Naive thymus-derived CD4-positive, alpha-beta T cell (primary cell): ENCODE measurements at places on chromosomes 5 and 9. TPM values are rescaled to one million over a fixed set of nuclear protein-coding genes. Genes with fewer than 3 reads are reported as not detected.

CDO1 gene
- not detected for polyA plus RNA-seq

DNA sequence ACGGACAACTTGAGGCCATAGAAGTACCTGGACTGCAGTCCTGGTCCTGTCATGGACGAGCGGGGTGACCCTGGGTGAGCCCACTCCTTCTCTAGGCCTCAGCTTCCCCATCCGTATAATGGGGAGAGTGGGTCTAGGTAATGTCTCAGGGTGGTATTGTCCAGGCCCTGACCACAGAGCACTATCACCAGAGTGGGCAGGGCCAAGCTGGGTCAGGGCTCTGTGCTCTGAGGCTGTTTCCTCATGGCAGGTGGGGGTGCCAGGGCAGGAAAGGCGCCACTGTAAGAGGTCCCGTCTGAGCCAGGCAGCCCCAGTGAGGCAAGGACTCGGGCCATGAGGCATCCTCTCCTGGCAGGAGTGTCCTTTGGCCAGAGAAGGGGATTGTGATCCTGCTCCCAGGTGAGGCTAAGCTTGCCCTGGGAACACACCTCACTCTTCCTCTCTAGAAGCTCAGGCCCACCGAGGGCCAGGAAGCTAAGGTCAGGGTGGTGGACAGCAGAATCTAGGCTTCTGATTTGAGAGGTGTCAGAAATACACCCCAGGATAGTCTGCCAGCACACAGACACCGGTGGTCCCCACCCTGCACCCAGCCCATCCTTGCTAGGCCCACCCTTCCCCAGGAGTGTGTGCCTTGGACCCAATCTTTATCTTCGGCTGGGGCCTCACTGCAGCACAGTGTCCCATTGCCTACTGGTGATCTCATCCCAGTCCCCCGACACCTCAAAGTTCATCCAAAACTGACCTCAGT, 1.5 kb upstream of the MYOZ3 start:
- no peak for DNase-seq

GDA gene
- not detected for polyA plus RNA-seq

GRCh38 chr5:126363658-126364057, 59.6 kb upstream of the GRAMD2B start:
- no peak for DNase-seq

GRCh38 chr5:59107692-59108091, 524.8 kb downstream of the RAB3C start:
- DNase-seq: no peak

DNA sequence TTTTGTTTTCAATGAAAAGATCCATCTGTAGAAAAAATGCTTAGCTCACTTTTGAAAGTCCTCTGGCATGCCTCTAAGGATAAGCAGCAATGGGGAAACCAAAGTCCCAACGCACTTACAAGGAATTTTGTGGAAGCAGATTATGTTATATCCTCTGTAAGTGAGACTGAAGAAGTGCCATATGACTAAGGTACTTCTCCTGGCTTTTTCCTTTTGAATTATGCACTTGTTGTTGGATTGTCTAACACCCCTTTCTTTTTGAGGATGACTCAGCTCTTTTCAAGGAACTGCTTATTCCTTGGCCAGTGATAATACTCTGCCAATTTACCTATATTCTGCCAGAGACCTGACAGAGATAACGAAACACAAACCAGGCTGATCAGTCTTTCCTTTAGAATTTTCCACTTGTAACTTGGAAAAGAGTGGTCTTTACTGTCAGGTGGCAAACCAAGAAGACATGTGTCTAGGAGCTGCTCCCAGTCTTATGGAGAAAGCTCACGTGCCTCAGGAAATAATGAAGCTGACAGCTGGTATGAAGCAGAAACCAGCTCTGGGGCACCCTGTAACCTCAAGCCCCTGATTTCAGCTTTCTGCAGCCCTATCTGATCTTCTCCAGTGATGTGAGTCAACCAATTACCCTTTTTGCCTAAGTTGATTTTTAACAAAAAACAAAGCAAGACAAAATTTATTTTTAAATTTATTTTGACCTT, 290.8 kb upstream of the FBXL7 start:
- DNase-seq: no peak

DNA sequence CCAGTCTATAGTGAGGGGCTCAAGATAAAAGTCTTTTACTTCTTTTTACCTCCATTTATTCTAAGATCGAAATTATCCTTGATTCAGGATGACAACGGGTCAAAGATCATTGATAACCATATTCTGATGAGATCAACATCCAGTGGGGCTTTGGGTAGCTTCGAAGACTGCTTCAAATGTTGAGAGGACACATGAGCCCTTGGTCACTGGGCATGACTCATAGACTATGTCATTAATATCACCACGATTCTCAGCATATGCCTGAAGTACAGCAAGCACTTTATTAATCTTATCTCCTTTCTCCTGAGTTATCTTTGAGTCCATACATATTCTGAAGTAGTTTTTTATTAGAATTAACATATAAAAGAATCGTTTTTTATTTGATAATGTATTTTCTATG, 117.1 kb upstream of the DAB2 start:
- DNase-seq: no peak

GRCh38 chr9:29214690-29215253, 1641.5 kb upstream of the C9orf72 start:
- DNase-seq: no peak

GRCh38 chr9:34555002-34555348, 32.2 kb upstream of the ENHO start:
- no peak for DNase-seq
